Vagina (tissue), 2 donors: ENCODE measurements at places on chromosomes 3 and 15.

- DNase-seq, result no peak
Observed at GRCh38 chr15:38053776-38054175, 119.3 kb downstream of the TMCO5A start.

DNA sequence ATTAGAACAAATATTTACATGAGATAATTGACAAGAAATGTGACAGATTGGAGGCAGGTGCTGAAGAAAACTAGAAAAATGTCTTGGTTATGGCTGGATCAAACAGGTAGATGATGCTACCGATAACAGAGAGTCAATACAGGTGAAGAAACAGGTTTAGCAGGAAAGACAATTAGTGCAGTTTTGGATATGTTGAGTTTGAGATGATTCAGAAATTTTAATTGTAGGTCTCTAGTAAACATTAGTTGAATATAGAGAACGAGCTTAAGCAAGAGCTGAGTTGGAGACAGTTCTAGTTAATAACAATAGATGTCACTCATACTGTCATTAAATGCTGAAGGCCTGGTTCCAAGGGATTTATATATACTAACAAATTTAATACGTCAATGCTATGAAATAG is 524.4 kb downstream of the NSUN3 start:
- no peak for DNase-seq

GRCh38 chr3:78283994-78284393 is 1244.1 kb downstream of the ROBO2 start:
- DNase-seq, result no peak

DNA sequence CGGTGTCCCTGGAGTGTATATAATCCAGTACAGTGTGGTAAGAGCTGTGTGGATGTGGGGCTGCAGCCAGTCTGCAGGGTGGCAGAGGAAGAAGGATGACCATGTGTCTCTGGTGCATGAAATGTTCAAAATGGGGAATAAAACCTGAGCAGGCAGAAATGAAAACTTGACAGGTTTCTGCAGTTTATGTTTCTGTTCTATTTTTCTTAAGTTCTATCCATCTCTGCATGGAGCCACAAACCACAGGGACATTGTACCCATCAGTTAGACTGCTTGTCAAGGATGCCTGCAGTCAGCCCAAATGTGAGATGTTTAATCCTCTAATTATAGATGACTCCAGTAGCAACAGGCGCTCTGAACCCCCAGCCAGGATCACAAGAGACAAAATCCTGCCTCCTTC is 216.7 kb downstream of the IL20RB start:
- DNase-seq, result no peak

DNA sequence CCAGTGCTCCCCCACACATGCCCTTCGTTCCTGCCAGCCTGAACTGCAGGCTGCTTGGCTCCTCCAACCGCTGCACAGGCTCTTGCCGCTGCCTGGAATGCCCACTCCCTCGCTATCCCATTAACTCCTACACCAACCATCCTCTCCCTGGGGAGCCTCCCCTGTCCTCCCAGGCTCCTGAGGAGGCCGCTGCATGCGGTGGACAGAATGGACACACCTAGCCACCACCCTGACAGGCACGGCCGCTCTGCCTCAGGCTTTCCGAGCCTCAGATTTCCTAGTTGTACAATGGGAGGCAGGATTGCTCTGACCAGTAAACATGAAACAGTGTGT is 2.3 kb downstream of the PLXNB1 start:
- DNase-seq, result no peak

DNA sequence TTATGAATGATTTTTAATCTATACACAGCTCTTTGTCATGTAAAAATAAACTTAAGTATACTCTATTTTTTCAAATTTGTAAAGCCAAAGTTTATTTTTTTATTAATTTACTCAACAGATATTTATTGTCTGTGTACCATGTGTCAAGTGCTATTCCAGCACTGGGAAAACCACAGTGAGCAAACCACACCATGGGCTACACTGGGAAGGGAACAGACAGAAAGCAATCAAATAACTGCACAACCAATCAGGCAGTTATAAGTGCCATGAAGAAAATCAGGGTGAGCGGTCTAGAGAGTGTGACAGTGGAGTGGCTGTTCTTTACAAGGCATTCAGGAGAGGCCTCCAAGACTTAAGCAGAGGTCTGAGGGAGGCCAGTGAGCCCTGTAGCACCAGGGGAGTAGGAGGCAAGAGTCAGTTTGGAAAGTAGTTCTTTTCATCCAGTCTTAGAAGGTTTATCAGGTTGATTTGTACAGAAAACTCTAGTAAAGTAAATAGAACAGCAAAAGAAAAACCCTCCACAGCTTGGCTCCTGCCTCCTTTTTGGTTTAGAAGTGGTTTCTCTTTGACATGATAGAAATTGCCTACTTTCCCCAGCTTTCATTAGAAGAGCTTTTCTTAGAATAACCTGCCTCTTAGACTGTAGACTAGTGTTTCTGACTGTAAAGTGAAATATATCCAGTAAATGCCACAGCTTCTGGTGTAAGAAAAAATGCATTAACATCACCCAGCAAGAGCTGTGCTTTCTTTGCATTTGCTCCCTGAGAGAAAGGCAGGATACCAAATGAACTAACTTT is 13.7 kb downstream of the EIF2AK4 start:
- DNase-seq, result no peak

- no peak for DNase-seq
Observed at GRCh38 chr3:6721491-6721890, 139.4 kb upstream of the GRM7 start.

GRCh38 chr15:89399238-89400115 is 64.9 kb upstream of the POLG start:
- no peak for DNase-seq

GRCh38 chr3:49413338-49413734 is 1.1 kb downstream of the TCTA start:
- DNase-seq, result no peak

GRCh38 chr15:82768414-82769054 is 37.3 kb downstream of the FSD2 start:
- no peak for DNase-seq

DNA sequence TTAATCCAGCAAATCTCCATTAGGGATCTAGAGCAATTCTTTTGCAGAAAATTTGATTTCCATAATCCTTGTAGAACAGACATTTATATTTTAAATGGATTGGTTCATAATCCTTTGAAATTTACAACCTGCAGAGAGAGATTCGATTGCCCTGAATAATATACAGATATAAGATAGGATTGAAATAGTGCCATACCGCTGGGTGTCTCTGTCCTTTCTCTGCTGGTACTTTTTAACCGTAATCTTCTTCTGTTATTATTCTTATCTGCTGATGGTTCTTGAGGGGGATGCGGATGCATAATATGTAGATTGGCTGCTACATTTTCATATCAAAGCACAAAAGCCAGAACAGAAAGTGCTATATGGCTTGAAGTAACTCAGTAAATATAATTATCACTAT is 182.2 kb downstream of the CFAP20DC start:
- no peak for DNase-seq

- no peak for DNase-seq
Observed at GRCh38 chr15:35023804-35024203, 35.7 kb upstream of the ZNF770 start.

DNA sequence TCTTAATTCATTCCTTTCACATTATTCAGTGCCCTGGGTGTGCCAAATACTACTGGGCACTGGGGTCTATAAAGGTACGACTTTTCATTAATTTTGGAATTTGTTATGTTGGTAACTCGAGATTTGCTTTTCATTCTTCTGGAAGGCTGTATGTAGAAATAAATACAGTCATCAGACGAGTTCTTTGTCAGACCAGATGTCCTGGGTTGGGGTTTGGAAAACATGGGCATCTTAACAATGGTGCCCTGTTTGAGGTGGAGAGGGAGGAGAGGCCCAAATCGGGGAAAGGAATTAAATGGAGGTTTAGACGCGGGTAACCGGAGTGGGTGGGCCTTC is 662 bp upstream of the GLCE start:
- no peak for DNase-seq

DNA sequence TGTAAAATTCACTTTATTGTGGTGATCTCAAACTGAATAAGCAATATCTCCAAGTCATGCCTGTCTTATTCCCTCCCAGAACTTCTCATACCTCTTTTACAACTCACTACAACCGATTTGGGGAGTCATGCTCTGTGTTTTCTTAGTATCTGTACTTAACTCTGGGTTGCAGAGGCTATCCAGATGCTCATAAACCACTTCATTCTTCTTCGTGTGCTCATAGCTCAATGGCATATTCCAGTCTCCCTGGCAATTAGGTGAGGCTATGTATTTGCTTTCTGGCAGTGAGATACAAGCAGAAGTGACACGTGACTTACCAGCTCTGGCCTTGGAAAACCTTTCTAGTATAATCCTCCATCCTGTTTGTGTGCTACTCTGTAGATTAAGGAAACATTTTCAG is 360.9 kb downstream of the ZNF385D start:
- no peak for DNase-seq

DNA sequence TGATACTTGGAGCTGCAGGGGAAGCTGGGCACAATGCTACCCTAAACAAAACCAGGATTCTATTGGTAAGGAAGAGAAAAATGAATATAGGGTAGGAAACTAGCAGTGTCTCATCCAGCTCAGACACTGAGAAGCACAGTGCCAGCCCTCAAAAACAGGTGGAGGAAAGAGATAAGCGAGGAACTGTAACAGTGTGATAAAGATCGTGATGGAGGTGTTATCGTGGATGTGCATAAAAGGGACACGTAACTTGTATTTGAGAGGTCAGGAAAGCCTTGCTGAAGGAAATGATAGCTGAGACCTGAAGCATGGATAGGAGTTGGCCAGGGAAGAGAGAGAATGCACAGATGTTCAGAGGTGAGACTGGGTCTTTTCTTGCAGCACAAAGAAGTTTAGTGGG is 27.4 kb downstream of the MIX23 start:
- no peak for DNase-seq
